ENCODE measurements at places on chromosomes 13 and 19.
A peak's percentile ranks its signal among the peaks of the same experiment; 100 is the strongest.

DNA sequence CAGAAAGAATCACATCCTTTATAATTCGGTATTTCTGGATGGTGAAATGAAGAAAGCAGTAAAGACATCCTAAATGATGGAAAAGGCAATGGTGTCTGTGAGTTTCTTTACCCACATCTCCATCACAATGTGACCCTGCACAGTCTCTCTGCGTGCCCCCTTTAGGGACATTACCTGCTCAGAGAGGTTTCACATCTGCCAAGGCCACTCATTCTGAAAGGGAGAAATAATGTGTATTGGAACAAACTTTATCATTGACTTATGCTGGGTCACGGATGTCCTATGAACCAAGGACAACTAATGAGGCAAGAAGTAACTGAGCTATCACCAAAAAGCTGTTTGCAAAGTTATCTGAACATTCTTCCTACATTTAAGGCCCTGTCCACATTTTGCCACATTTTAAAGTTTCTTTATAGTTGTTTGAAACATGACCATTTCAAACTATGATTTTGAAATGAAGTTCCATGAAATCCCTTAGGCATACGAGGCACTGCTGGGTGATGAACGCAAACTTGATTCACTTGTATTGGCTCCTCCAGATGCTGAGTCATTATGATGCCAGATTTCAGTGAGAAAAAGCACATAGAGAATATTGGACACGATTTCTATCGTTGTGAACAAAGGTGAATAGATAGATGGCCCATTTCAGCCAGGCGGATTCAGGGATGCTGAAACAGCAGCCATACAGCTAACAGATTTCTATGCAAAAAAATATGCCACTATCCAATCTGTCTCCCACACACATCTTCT lies 63.5 kb upstream of the HMGB1 start:
- DNase-seq, result no peak

DNA sequence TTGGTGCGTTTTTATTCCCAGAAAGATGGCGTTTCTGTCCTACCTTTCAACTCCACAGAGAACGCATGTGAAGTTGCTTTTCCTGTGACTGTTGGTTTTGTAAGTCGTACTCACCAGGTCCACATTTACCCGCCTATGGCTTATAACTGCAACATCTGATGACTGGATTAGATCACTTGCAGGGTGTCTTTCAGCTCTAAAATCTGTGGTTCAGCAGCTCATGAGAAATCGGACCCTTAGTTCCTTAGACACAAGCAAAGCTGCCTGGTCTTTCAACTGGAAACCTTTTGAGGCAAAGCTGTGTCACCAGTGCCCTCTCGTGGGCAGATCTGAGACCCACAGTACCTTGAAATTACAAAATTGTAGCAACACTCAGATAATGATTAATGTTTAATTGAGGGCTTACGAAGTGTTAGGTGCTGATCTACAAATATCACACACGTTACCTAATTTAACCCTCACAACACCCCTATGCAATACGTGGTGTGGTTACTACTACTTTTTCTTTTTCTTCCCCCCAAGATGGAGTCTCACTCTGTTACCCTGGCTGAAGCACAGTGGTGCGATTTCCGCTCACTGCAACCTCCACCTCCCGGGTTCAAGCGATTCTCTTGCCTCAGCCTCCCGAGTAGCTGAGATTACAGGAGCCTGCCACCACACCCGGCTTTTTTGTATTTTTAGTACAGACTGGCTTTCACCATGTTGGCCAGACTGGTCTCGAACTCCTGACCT lies 65.4 kb downstream of the RUBCNL start:
- DNase-seq, result no peak

- no peak for DNase-seq
Observed at GRCh38 chr19:2902590-2903218, 2.0 kb downstream of the ZNF57 start.

GRCh38 chr13:51360489-51360888 lies 21.0 kb downstream of the SERPINE3 start:
- DNase-seq, result no peak

DNA sequence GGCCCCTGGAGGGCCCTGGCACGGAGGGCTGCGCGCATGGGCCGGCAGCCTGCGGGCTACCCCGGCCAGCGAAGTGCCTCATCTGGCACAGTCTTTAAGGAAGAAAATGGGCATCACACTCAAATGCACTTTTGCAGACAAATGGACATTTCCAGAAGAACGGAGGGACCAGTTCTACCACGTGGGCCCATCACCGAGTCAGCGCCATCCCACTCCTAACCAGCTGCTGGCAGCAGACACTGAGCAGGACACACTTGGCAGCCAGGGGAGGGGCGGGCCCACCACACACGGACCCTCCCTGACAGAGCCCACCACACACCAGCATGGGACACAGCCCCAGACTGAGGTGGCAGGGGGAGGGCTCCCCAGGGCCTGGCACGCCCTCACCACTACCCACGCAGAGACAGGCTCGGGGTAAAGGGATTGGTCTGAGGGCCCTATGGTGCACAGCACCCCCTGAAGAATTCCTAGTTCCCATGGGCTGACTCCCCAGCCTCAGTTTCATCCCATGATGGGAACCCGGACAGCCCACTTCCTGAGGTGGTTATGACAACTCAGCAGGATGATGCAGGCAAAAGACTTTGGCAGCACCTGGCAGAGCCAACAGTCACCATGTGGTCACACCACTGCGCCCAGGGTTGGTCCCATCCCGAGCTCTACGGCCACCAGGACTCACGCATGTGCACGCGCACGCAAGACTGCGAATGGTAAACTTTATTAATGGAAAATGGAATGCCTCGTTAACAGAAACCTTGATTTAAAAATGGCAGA lies 18.7 kb upstream of the TINCR start:
- DNase-seq, result no peak

DNA sequence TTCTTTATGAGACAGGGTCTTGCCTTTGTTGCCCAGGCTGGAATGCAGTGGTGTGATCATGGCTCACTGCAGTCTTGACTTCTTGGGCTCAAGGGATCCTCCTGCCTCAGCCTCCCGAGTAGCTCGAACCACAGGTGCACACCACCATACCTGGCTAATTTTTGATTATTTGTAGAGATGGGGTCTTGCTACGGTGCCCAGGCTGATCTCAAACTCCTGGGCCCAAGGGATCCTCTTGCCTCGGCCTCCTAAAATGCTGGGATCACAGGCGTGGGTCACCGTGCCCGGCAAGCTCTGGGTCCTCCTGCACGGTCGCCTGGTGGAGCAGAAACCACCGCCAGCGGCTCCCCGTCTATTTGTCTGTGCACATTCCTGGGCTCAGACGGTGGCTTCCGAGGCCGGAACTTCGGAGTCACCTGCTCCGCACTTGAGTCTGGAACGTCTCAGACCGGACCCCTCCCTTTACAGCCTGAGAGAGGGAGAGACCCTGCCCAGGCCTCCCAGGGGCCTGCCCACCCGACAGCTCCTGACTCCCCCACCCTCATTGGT lies 22.2 kb downstream of the EFNA2 start:
- no peak for DNase-seq

DNA sequence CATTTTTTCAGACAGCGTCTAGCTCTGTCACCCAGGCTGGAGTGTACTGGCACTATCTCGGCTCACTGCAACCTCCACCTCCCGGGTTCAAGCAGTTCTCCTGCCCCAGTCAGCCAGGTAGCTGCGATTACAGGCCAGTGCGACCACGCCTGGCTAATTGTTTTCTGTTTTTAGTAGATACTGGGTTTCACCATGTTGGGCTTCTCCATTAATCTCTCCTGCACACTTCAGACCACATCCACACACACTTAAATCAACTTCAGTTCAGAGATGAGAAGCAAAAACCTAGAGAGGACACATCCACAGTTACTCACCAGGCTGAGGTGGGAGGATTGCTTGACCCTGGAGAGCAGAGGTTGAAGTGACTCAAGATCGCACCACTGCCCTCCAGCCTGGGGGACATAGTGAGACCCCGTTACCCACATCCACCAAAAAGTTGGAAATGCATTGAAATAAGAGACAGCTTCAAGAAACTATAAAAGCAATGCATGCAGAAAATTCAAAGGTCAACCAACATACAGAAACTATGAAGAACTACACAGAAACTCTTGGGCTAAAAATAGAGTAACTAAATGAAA lies 42.3 kb downstream of the ZNF611 start:
- DNase-seq, result no peak

GRCh38 chr13:42592915-42593900 lies 19.3 kb downstream of the TNFSF11 start:
- DNase-seq, result no peak

- no peak for DNase-seq
Observed at GRCh38 chr13:49859560-49859959, 67.1 kb upstream of the KPNA3 start.

DNA sequence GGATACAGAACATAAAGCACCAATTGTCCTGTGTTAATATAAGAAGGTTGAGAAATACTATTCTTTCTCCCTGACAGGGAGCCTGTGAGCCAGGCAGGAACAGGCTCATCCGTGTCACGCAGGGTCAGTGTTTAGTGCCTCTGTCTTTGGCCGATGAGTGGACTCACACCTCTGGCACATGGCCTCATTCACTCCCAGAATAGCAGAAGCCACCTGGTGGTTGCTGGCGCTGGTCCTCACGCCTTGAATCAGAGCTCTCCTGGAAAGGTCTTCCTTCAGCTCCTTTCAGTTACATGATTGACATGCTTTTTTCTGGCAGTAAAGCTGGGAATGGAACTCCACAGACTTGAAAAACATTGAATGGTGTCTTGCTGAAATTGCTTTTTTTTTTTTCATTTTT lies 28.1 kb upstream of the SIAH3 start:
- DNase-seq, result no peak

GRCh38 chr13:106530171-106530851 lies 5.2 kb downstream of the EFNB2 start:
- DNase-seq, result no peak

DNA sequence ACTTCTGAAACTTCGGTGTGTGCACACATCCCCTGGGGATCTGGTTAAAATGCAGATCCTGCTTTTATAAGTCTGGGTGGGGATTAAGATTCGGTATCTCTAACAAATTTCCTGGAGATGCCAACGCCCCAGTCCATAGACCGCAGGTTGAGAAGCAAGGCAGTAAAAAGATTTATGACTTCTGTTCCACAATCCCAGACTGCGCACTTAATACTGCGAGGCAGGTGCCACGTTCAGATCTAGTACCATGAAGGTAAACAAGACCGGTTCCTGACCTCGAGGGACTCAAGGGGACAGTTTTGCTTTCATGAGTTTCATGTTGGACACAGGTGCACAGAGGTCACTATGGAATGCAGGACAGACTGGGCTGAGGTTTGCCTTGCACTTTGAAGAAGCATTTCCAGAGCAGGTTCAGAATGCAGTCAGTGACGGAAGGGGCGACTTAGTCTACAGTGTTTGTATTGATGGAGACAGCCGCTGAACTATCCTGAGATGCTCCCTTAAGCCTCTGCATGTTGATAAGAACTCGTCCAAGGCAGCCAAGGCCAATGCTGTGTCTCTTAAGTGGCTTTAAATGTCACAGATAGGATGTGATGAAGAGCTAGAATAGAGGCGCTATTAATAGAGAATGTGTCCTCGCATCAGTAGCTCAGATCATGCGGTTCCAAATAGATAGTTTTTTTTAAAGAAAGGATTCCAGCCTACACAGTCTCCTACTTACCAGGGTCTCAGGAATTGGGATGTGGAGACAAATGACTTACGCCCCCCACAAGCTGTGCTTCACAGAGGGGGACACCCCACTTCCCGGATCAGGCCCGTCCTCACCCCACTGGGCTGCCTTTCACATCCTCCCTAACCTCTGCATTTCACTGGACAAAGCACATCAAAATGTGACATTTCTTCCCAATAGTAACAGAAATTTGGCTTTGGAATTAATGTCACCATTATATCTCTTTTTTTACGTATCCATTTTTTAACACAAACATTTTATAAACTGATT lies 97.1 kb upstream of the IRS2 start:
- DNase-seq, result no peak

GRCh38 chr19:12400633-12401502 lies at the start of gene ZNF799:
Gene ZNF799 (minus strand): TSS chr19:12401271. CDS start chr19:12401070, 201 bp downstream.
- DNase-seq, result peak; percentile 99

- peak; percentile 82 for DNase-seq
Observed at GRCh38 chr19:48510421-48511268, 990 bp downstream of the LMTK3 start.

- DNase-seq, result no peak
Observed at GRCh38 chr19:49445997-49446396, 4.7 kb upstream of the SLC17A7 start.

- DNase-seq, result no peak
Observed at GRCh38 chr13:89812856-89813255, 1534.6 kb upstream of the MIR17HG start.

GRCh38 chr19:38891771-38892170 lies 7.6 kb downstream of the SIRT2 start:
- DNase-seq, result no peak

DNA sequence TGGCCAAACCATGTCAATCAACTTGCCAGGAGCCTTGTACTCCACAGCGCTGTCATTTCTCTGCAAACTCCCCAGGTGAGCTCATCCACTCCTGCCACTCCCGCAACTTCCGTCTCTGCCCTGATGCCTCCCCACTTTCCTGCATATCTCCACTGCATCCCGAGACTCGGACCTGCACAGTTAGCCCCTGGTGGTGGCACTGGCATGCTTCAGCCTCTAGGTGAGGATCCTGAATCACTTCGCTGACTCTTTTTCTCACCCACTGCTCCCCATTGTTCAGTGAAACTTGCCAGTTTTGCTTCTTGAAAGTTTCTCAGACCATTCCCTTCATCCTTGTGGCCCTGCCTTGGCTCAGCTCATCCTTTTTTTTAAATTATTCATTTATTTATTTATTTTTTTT lies 3.4 kb upstream of the CTU1 start:
- no peak for DNase-seq

GRCh38 chr13:89541091-89542030 lies 1806.1 kb upstream of the MIR17HG start:
- no peak for DNase-seq

DNA sequence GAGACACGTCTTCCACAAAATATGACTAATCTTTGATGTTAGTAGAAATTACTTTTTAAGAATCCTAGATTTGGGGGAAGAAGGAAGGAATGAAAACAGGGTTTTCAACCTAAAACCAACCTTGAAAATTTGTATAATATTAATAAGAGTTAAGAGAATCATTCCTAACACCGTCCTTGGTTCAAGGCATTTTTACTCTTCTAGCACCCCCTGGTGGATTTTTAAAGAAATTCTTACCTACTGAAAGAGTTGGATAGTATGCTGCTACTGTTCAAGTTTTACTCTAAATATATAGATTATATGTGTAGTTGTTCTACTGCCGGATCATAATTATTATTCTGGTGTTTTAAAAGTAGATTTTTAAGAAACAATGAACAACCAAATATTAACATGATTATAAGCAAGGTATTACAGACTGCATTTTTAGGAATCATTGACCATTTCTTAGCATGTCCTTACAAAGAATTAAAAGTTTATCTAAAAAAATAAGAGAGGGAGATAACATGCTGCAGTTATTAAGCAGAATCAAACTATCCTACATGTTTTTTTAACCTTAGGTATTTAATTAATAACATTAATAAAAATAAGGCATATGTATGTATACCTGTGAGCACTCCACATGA lies 7.4 kb upstream of the SLITRK6 start:
- DNase-seq, result no peak

- DNase-seq, result no peak
Observed at GRCh38 chr13:71619096-71619495, 247.9 kb downstream of the DACH1 start.

Data from sigmoid colon (tissue), 7 donors.